Stimulated activated CD4-positive, alpha-beta T cell treated with anti-CD3 and anti-CD28 coated beads, Interleukin-1b, Interleukin-23, amount 100 ng/mL, for 48 hours (primary cell): ENCODE measurements at places on chromosomes 3 and 15.

- no peak for DNase-seq
These were observed 253.3 kb downstream of the CLSTN2 start for GRCh38 chr3:140188285-140188684.

- no peak for DNase-seq
These were observed 21.2 kb downstream of the ZDHHC23 start for GRCh38 chr3:113968986-113969385.

GRCh38 chr3:169390741-169391305 is 272.7 kb downstream of the MECOM start:
- DNase-seq: no peak

- no peak for DNase-seq
These were observed 55.5 kb upstream of the SMAD3 start for GRCh38 chr15:67009576-67010569.

DNA sequence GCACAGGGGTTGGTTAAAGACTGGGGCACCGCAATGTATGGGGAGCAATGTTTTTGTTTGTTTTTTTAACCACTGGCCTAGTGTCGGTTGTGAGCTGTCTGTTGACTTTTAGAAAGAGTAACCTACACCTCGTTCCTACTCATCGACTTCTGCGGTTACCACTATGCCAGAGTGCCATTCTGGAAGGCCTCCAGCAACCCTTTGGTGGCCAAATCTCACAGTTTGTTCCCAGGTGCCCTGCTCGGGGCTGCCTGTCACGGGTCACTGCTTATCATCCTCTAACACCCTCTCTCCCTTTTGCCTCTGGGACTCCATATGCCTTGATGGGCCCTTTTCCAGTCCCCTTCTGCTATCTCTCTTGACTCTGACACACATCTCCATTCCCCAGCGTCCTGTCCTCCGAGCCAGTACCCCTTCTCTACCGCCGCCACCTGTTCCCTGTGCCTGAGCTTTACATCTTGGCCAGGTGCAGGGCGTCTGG is 290.4 kb upstream of the C2CD4B start:
- DNase-seq: no peak

GRCh38 chr3:82085356-82085755 is 323.9 kb upstream of the GBE1 start:
- DNase-seq: no peak
